LHCN-M2 (cell line): ENCODE measurements at places on chromosomes 13 and 19.

DNA sequence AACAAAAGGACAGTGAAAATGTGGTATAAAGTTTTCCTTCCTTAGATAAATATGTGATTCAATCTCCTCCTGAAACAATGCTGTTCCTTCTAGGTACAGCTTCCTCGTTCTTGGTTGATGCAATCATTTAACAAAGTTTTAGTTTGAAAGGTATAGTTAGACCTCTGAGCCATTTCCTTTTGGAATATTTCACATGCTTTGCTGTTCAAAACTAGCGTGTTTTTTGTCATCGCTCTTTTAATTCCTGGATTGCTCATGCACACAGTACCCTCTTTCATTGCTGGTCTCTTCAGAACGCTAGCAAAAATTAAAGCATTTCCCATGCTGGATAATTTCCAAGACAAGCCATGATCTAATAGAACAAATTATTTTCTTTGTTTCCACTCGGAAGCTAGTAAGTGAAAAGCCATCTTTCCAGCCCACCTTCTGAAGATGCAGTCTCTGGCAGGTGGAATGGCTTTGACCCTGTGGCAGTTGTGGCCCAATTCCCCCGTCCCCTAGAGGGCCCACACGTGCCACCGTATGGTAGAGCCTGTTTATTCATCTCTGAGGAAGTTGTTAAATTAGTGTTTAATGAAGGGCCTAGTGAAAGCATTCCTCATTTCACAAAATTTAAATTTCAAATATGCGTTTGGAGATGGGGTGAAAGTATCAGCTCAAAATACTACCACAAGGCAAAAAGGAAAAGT is 1040.6 kb upstream of the SLC10A2 start:
- DNase-seq = no peak

GRCh38 chr13:91349992-91350911 is 2.8 kb downstream of the MIR17HG start:
- no peak for DNase-seq

DNA sequence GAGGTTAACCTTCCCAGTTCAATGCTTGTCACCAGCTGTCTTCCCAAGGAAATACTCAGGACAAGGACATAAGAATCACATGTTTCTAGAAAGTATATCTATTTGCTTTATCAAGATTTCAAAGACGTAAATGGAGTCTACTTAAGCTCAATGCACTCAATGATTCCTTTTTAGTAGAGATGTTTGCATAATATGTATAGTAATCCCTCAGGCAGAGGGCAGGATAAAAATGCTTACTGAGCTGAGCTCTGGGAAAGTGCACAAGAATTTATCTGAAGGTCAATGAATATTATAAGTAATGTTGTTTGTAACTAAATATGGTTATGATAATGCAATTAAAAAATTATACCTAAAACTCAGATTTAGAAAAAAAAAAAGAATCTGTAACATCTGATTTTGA is 1309.4 kb upstream of the SLC10A2 start:
- no peak for DNase-seq

DNA sequence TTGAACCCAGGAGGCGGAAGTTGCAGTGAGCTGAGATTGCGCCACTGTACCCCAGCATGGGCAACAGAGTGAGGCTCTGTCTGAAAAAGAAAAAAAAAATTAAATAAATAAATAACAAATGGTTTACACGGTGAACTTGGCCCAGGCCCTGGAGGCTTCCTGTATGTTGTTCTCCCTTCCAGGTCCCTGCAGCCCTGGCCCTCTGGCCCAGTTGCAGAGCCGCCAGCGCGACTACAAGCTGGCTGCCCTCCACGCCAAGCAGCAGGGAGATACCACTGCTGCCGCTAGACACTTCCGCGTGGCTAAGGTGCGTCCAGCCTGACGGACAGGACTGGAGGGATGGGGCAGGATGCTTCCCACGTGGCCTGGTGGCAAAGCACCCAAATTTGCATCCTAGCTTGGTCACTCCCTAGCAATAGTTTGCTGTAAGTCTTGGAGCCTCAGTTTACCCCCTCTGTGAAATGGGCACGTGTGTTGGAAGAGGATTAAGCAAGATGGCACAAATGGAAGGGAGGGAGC is 11.9 kb downstream of the CC2D1A start:
- no peak for DNase-seq

GRCh38 chr13:22425087-22425486 is 754.2 kb downstream of the FGF9 start:
- DNase-seq = no peak

DNA sequence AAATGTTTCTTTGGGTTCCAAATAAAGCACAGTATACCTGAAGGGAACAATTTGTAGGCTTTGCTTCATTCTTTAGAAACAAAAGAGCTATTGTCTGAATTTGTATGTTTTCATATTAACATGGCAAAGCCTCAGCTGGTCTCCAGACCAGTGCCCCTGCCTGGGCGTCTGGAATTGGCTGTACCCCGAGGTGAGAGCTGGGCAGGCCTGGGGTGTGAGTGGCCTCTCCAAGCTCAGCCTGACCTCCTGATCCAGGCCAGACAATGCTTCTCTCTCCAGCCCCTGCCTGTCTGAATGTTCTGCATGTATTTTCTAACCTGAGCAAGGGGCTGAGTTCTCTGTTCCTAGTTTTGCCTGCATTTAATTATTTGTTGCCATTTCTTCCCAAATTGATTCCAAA is 66.3 kb upstream of the MCF2L start:
- no peak for DNase-seq

- no peak for DNase-seq
Measured at GRCh38 chr13:104996022-104996421, 1539.4 kb downstream of the EFNB2 start.

DNA sequence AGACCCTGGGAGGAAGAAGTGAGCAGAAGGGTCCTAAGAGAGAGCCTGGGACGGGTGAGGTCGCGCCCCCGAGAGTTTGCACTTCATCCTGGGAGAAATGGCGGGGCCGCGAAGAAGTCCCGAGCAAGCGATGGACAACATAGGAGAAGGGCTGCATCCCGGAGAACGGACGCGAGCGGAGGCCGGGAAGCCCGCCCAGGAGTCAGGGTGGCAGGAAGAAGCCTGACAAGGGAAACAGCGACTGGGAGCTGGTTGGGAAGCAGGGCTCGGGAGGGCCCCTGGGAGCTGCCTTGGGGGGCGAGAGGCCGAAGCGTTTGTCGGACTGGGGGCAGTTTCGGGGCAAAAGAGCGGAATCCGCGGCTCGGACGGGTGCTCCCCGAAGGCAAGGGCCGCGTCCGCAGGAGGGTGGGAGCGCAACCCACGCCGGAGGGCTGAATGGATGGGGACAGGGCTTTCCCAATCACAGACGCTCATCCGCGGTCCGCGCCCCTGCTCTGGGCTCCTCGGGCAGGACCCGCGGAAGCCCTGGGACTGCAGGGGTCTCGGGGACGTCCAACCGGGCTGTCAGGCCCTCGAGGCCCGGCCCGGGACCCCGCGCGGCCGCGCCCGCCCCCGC is 469 bp downstream of the ABHD17A start:
- DNase-seq = no peak

GRCh38 chr19:1041835-1042685 is 2.2 kb downstream of the ABCA7 start:
- peak; percentile 89 for DNase-seq

GRCh38 chr19:46783670-46784069 is 4.7 kb downstream of the SLC1A5 start:
- no peak for DNase-seq

GRCh38 chr13:27621116-27621365 is 651 bp upstream of the POLR1D start:
- no peak for DNase-seq

- peak; percentile 83 for DNase-seq
Measured at GRCh38 chr19:1125601-1126467, 22.0 kb downstream of the GPX4 start.
